ENCODE measurements at places on chromosomes 1 and 21.
A peak's percentile ranks its signal among the peaks of the same experiment; 100 is the strongest.

GRCh38 chr21:34073749-34074282, 438 bp downstream of the MRPS6 start:
- DNase-seq = no peak

DNA sequence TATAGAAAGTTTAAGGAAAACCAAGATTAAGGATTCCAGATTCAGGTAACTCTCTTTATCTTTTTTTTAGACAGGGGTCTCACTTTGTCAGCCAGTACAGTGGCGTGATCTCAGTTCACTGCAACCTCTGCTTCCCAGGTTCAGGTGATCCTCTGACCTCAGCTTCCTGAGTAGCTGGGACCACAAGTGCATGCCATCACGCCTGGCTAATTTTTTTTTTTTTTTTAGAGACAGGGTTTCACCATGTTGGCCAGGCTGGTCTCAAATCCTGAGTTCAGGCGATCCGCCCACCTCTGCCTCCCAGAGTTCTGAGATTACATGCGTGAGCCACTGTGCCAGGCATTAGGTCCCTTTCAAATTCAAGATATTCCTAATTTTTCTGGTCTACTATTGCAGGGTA, 15.9 kb downstream of the LZIC start:
- no peak for DNase-seq

DNA sequence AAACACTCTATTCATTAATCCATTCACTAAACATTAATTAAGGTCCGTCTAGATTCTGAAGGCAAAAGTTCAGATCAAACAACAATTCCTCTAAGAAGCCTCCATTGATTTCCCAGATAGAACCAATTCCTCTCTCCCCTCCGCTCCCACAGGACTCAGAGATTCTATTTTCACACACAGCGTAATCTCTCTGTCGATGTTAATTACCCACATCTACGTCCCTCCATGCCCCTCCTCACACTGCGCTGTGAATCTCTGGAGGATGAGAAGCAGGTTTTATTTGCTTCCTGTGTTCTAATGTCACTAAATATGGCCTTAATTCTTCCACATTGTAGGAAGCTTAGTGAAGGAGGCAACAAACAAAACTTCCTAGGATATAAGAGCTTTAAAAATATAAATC, 306.7 kb downstream of the DSCAM start:
- DNase-seq = no peak

DNA sequence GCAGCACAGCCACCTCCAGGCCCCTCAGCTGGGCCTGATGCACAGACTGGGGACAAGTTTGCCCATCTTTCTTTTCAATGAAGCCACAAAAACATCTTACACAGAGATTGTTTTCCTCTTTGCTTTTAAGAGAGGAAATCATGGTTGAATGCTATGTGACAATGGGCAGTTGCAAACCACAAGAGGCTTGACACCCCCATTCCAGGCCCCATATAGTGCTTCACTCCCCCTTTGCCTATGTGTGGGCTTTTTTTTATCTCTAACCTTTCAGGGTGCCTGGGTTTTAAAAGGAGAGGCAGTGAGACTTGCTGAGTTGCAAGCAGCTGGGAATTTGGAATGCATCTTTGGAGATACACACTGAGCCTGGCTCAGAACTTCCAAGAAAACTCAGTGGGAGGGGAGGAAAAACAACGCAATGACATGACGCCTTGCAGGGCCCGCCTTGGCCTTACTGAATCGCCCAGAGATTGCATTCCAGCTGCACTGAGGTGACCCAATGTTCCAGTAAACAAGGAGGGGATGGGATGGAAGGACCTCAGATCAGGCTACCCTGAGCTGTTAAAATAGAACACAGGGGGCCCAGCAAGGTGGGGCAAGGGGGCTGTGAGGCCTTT, 145.2 kb upstream of the ZNF648 start:
- DNase-seq = no peak

- DNase-seq = peak; percentile 80
Observed at GRCh38 chr1:7667625-7668218, 103.4 kb upstream of the VAMP3 start.

DNA sequence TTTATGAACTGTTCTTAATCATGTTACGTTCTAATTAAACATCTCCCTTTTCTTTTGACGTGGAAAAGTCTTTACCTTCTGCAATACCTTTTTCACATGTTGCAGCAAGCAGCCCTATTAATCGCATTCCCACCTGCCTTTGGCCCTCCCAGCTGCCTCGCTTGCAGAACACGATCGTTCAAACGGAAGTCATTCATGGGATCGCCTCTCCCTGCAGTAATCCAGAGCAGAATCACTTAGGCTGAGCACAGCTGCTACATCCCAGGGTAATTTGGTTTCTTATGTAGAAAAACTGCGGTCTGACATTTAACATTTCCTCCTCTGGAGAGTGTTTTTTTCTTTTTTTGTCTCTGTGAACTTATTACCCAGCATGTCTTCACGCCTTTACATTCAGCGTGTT, 206.3 kb downstream of the KIF26B start:
- DNase-seq = no peak

GRCh38 chr1:181021811-181022434, 747 bp downstream of the STX6 start:
- peak; percentile 43 for DNase-seq

DNA sequence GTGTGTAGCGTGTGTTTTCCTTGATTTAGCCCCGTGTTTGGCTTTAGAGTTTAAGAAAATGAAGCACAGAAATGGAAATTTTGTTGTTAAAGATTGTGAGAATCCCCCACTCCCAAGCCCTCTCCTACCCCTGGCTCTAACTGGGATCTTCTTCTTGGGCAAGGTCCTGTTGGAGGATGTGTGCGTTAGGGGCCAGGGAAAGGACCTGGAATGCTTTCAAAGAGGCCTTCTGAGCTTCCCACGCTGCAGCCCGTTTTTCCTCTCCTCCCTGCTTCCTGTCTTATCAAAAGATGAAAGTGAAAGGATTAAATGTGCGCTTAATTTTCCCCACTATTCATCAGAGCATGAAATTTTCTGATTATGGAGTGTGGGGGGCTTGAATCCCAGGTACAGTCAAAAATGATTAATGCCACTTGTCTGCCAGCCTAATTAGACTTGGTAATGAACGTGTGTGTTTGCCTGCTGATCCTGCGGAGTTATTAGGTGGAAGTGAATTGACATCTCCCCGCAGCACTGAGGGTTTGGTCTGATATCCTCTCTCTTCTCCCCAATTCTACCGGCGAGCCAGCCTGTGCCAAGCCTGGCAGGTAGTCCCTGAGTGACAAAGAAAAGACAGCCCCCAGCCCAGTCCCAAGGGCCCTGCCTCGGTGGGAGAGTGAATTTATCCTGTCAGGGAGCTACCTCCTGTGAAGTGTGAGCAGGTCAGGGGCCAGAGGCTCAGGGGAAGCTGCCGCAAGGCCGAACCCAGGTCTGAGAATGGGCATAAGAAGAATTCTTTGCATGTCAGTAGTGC, 4.9 kb downstream of the RASSF5 start:
- no peak for DNase-seq

DNA sequence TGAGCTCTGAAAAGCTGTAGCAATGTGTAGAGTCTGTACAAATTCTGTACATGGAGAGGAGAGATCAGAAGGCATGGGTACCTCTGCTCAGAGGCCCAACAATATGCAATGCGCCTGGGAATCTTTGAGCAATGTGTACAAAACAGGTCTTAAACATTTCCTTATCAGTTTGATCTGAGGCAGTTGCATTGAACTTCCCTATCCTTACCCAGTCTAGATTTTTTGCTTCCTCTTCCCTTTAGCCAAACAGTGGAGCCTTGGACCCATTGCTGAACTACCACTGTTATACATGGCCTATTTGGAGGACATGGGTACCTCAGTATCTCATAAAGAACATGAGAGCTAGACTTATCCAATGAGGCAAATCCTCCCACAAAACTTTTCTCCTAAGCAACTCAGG, 12.6 kb upstream of the MNDA start:
- no peak for DNase-seq

GRCh38 chr1:179541774-179542173, 34.0 kb downstream of the NPHS2 start:
- DNase-seq = no peak

- DNase-seq = no peak
Observed at GRCh38 chr1:207794861-207795260, 43.0 kb downstream of the CD46 start.

DNA sequence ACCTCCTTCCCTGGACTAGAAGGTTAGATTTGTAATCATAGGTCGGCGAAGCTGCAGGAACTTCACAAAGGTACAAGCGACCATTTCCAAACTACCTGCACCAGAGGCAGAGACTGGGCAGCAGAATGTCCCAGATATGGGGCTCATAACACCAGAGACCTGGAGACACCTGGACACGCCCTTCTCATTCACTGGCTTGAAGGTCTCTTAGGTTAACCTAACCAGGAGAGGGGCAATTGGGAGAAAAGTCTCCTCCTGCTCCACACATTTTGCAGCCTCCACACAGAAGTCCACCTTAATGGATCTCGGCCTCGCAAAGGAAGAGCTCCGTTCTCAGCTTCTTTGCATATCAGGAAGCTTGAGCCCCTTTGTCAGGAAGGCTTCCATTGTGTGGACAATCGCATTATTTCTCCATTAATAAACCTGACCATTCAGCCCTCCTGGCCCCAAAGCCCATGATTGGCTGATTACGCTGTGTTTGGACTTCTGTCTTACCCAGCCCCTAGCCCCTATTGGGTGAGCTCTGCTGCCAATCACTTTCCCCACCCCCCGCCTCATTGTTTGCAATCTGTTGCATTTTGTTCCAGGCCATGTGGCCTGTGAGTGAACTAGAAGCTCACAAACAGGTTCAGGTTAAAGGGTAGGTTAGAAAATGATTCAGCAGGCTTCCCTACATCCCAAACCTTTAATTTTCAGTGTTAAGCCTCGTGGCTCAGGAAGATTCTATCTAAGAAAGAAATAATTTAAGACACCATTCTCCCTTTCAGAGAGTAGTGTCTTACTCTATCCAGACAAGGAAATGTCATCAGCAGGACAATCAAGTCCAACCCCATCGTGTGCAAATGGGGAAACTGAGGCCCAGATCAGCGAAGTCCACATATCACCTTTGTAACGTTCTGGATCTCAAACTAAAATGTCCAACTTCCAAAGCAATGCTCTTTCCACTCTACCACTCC, 2.8 kb downstream of the MYCL start:
- DNase-seq = no peak

GRCh38 chr1:153627715-153628626, at the start of gene S100A1:
Gene S100A1, plus strand, starts transcription at chr1:153628434. Its CDS starts 2,088 bp downstream, at chr1:153630522.
- no peak for DNase-seq

DNA sequence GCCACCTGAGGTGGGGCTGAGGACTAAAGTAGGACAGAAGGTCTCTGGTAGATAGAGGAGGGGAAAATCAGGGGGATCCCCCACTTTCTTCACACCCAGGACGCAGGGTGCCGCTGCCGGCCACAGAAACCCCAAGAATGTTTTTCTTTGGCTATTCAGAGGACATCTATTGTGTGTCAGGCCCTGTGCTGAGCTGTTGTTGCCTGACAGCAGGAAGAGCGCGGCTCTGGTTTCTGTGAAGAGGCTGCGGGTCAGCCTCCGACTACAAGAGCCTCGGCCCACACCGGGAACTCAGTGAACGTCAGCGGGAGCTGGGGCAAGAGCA, 407 bp upstream of the PIGV start:
- peak; percentile 76 for DNase-seq

DNA sequence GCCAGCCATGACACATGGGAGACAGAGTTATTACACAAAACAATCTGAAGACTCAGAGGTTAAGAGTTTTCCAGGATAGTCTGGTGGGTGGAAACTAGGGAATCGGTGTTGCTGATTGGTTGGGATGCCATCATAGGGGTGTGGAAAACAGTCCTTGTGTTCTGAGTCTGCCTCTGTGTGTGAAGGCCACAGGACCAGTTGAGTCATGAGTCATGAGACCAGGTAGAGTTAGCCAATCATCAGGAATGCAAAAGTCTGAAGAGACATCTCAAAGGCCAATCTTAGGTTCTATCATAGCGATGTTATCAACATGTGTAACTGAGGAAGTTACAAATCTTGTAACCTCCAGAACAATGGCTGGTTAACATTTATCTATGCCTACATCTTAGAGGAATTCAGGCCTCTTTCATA, 49.7 kb upstream of the NEK7 start:
- DNase-seq = no peak

DNA sequence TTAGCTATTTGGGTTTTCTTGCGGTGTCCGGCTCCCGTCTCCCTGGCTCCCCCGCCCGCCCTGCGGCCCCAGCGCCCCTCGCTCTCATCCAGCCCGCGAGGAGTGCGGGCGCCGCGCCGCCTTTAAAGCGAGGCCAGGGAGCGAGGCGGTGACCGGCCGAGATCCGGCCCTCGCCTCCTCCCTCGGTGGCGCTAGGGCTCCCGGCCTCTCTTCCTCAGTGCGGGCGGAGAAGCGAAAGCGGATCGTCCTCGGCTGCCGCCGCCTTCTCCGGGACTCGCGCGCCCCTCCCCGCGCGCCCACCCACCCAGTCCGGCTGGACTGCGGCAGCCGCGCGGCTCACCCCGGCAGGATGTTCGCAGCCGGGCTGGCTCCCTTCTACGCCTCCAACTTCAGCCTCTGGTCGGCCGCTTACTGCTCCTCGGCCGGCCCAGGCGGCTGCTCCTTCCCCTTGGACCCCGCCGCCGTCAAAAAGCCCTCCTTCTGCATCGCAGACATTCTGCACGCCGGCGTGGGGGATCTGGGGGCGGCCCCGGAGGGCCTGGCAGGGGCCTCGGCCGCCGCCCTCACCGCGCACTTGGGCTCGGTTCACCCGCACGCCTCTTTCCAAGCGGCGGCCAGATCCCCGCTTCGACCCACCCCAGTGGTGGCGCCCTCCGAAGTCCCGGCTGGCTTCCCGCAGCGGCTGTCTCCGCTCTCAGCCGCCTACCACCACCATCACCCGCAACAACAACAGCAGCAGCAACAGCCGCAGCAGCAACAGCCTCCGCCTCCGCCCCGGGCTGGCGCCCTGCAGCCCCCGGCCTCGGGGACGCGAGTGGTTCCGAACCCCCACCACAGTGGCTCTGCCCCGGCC, 492 bp downstream of the HLX start:
- no peak for DNase-seq

DNA sequence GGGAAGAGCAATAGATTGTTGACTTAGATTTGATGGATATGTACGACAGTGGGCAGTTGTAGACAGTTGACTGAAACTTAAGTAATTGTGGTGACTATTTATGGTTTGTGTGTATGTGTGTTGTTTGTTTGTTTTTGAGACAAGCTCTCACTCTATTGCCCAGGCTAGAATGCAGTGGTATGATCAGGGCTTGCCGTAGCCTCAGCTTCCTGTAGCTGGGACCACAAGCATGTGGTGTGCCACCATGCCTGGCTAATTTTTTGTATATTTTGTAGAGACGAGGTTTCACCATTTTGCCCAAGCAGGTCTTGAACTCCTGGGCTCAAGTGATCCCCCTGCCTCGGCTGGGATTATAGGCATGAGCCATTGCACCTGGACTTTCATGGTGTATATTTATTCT, 9.8 kb downstream of the SDHC start:
- no peak for DNase-seq

All from activated gamma-delta T cell treated with anti-CD3 and anti-CD28 coated beads, Interleukin-2, amount 50 U/mL, for 16 hours (primary cell).